ENCODE measurements at places on chromosomes 11 and 22.

GRCh38 chr11:109704432-109704831 is 282.4 kb downstream of the C11orf87 start:
- no peak for DNase-seq
- no peak overlapping the region for H3K27ac ChIP-seq
- H3K4me1 ChIP-seq, result no peaks in the 10 kb centered on the region
- H3K4me3 ChIP-seq, result no peak overlapping the region
- H3K36me3 ChIP-seq, result no peaks in the 10 kb centered on the region

GRCh38 chr22:33786149-33786548 is 134.1 kb downstream of the LARGE1 start:
- no peak overlapping the region for H3K4me3 ChIP-seq
- H3K27me3 ChIP-seq, result no peaks in the 10 kb centered on the region
- H3K4me1 ChIP-seq, result no peaks in the 10 kb centered on the region
- H3K27ac ChIP-seq, result no peak overlapping the region

DNA sequence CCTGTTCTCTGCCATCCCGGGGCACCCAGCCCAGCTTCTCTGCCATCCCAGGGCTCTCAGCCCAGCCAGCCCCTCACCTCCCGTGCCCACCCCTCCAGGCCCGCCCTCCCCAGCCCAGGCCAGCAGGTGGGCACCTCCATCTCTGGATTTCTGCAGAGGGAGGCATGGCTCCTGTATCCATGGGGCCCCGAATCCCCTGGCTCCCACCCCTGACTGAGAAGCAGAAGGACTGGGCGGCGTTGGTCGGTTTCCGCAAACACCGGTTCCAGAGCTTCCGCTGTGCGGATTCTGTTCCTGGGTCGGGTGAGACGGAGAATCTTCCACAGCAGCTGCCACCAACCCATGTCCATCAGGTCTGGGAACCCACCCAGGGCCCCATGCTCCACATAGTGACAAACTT is 240.3 kb downstream of the BRD1 start:
- no peak for DNase-seq
- H3K4me3 ChIP-seq, result no peak overlapping the region
- no peaks in the 10 kb centered on the region for H3K27me3 ChIP-seq
- H3K27ac ChIP-seq, result no peak overlapping the region
- no peaks in the 10 kb centered on the region for H3K4me1 ChIP-seq

GRCh38 chr11:83312430-83312829 is 26.3 kb upstream of the CCDC90B start:
- H3K36me3 ChIP-seq, result no peaks in the 10 kb centered on the region
- H3K27me3 ChIP-seq, result peaks cover 4% of the 10 kb centered on the region
- no peaks in the 10 kb centered on the region for H3K4me1 ChIP-seq
- H3K4me3 ChIP-seq, result no peak overlapping the region

Data from activated CD4-positive, alpha-beta T cell treated with anti-CD3 and anti-CD28 coated beads, Interleukin-2, amount 10 ng/mL, durations not matched to agents 7 days and 5 days (primary cell).